ENCODE measurements at places on chromosomes 6 and 20.

- H3K4me3 ChIP-seq, result no peak overlapping the region
- peaks cover 12% of the 10 kb centered on the region for H3K4me1 ChIP-seq
- DNase-seq, result no peak
- no peak overlapping the region for H3K27ac ChIP-seq
- peaks cover 24% of the 10 kb centered on the region for H3K27me3 ChIP-seq
These were observed 1197.7 kb upstream of the CITED2 start for GRCh38 chr6:140572129-140572528.

GRCh38 chr20:9112541-9113515 lies 43.9 kb downstream of the PLCB4 start:
- H3K4me3 ChIP-seq, result no peak overlapping the region
- H3K27me3 ChIP-seq, result no peaks in the 10 kb centered on the region

DNA sequence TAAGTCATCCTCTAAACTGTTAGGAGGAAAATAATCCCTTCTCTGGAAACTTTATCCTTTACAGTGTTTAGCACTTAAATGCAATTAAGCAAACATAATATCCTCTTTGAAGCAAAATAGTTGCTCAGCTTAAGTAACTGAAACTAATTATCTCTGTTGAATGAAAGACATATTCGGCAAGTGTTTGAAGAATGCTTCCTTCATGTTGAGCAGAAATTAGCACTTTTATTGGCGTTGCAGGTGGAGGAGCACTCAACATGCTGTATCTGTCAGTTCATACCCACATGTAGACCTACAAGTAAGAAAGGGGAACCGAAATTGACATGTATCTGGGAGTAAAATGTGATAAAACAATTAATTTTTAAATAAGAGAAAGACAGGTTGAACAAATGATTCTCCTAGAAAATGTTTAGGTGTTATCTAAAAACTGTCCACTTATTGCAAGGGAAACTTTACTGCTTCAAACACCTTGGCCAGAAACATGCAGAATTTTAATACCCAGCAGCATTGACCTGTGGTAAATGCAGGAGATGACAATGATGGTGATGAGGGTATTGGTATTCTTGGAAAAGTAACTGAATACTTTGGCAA lies 987.0 kb upstream of the MAP3K7 start:
- H3K27ac ChIP-seq, result no peak overlapping the region
- H3K4me3 ChIP-seq, result no peak overlapping the region
- H3K4me1 ChIP-seq, result no peaks in the 10 kb centered on the region

- H3K27me3 ChIP-seq, result peaks cover 18% of the 10 kb centered on the region
- no peak overlapping the region for H3K27ac ChIP-seq
- no peaks in the 10 kb centered on the region for H3K4me1 ChIP-seq
- H3K4me3 ChIP-seq, result no peak overlapping the region
- no peaks in the 10 kb centered on the region for H3K36me3 ChIP-seq
- DNase-seq, result no peak
These were observed 32.1 kb upstream of the IYD start for GRCh38 chr6:150336708-150337107.

DNA sequence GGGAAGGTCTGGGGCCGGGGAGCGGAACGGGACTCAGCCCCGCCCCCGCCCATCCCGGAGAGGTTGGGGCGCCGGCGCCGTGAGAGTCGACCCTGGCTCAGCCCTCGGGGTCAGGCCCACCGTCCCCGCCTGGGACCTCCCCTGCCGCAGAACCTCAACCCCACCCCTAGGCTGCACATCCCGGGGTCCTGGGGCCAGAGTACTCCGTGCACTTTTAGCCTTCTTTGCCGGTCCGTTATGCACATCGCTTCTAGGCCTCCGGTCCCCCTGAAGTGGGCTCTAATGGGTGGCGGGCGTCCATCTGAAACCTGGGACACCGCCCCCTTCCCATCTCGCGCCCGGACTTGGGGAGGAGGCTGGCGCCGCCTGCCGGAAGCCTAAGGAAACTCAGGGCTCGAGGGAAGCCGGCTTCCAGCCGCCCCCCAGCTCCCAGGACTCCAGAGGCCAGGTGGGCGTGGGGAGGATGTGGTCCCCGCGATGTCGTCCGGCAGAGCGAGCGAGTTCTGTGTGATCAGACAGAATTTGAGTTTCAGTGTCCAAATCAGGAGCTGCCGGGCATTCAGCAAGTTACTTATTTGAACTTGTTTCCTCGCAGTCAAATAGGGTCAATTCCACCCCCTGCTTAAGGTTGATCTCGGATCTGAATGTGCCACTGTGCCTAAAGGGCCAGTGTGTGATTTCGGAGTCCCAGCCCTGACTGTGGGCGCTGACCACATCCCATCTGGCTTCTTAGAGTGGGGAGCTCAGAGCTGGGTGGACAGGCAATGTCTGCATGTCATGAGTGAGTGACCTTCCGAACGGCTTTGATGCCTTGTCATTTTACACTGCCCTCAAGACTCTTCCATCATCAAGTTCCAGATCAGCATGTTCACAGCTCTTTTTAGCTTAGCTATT lies 47.6 kb downstream of the CPXM1 start:
- no peak overlapping the region for H3K27ac ChIP-seq
- peaks cover 38% of the 10 kb centered on the region for H3K27me3 ChIP-seq
- peak; percentile 70 for DNase-seq
- peaks cover 34% of the 10 kb centered on the region for H3K4me1 ChIP-seq
- H3K36me3 ChIP-seq, result no peaks in the 10 kb centered on the region

All from activated T-cell treated with anti-CD3 and anti-CD28 coated beads, Interleukin-2, amount 50 U/mL, for 24 hours (primary cell).